ENCODE measurements at places on chromosomes 3 and 15.
A peak's percentile ranks its signal among the peaks of the same experiment; 100 is the strongest.

DNA sequence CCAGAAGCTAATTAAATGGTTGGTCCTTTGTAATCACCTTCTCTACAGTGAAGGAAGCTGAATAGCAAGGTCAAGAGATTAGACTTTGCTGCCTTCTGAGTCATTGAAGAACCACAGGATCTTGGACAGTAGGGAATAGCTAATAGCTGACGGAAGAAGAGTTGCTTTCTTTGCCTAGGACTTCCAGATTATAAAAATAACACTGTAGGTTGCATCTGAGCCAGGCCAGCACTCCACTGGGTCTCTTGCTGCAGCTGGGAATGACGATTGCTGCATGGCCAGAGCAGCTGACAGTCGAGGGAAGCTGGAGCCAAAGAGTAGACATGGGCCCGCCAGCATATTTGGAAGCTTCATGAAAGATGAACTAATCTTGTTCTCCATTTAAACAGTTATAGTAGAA is 81.5 kb upstream of the KCNMB2 start:
- DNase-seq: peak; percentile 83

GRCh38 chr3:138692152-138692551 is 83.6 kb downstream of the FAIM start:
- no peak for DNase-seq

- no peak for DNase-seq
These were observed 17.6 kb downstream of the CYP19A1 start for GRCh38 chr15:51320843-51321242.

- DNase-seq: peak; percentile 69
These were observed 2.6 kb upstream of the FLNB start for GRCh38 chr3:58005669-58006068.

- peak; percentile 78 for DNase-seq
These were observed 533.1 kb upstream of the NAALADL2 start for GRCh38 chr3:174325834-174326700.

DNA sequence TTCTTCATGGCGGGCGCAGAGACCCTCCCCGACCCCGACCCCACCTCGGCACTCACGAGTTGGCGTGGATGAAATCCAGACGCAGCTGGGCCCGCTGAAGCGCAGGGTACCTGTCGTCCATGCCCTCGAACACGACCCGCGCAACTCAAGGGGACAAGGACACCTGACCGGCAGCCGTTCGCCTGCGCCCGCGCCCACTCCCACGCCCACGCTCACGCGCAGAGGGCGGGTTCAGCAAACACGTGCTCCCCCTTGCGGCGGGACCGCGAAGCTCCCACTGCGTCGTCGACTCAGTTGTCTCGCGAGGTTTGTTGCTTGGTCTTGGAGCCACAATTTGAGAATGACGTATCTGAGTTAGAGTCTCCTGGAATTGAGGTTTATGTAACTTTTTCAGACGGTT is at the start of gene MORC1:
MORC1 (minus strand) TSS at position 196 of the 400 bp plus-strand sequence; CDS start at position 121, 75 bp downstream.
- DNase-seq: no peak

GRCh38 chr15:68594533-68595259 is 15.9 kb downstream of the CORO2B start:
- no peak for DNase-seq

- DNase-seq: peak; percentile 65
These were observed 57.5 kb upstream of the ITGA11 start for GRCh38 chr15:68489421-68489820.

GRCh38 chr15:69784798-69785566 is 312.7 kb downstream of the TLE3 start:
- DNase-seq: peak; percentile 47
